ENCODE measurements at places on chromosomes 2 and 18. TPM values are rescaled to one million over a fixed set of nuclear protein-coding genes. Genes with fewer than 3 reads are reported as not detected.

GRCh38 chr18:13198701-13199100 lies 19.9 kb upstream of the LDLRAD4 start:
- no peaks in the 10 kb centered on the region for H3K4me1 ChIP-seq
- H3K36me3 ChIP-seq, result peaks cover 6% of the 10 kb centered on the region
- no peaks in the 10 kb centered on the region for H3K27me3 ChIP-seq
- no peak overlapping the region for H3K27ac ChIP-seq

DNA sequence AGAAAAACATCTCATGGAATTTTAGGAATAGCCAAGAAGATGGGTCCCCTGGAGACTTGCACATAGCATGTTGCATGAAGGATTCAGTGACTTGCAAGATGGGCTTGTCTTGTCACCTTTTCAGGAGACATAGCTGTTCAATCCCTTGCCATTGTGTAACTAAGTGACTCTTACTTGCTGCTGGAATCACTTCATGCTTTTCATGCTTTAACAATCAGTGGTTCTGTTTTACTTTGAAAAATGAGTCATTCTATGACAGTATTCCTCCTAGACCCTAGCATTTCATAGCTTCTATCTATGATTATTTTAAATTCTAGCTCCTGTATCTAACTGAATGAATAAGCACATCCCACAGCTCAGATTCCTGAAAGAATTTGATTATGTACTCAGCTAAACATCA lies 2.8 kb downstream of the KYNU start:
- H3K27me3 ChIP-seq, result no peaks in the 10 kb centered on the region
- no peak for DNase-seq
- H3K4me1 ChIP-seq, result no peaks in the 10 kb centered on the region
- H3K4me3 ChIP-seq, result no peak overlapping the region
- H3K36me3 ChIP-seq, result no peaks in the 10 kb centered on the region

- H3K27me3 ChIP-seq, result no peaks in the 10 kb centered on the region
- H3K27ac ChIP-seq, result no peak overlapping the region
- H3K4me3 ChIP-seq, result no peak overlapping the region
- no peaks in the 10 kb centered on the region for H3K4me1 ChIP-seq
- DNase-seq, result no peak
Observed at GRCh38 chr2:43005245-43005974, 213.0 kb upstream of the HAAO start.

GRCh38 chr2:45460825-45461224 lies 150.2 kb downstream of the SRBD1 start:
- no peaks in the 10 kb centered on the region for H3K36me3 ChIP-seq
- no peak overlapping the region for H3K4me3 ChIP-seq
- no peak overlapping the region for H3K27ac ChIP-seq
- DNase-seq, result no peak

GRCh38 chr2:129481306-129482219 lies 497.9 kb upstream of the RAB6C start:
- H3K27me3 ChIP-seq, result no peaks in the 10 kb centered on the region
- H3K4me1 ChIP-seq, result no peaks in the 10 kb centered on the region
- H3K4me3 ChIP-seq, result no peak overlapping the region
- no peak for DNase-seq
- H3K36me3 ChIP-seq, result no peaks in the 10 kb centered on the region

GRCh38 chr2:37851428-37851827 lies 73.7 kb upstream of the RMDN2 start:
- no peak overlapping the region for H3K4me3 ChIP-seq
- H3K36me3 ChIP-seq, result no peaks in the 10 kb centered on the region
- no peaks in the 10 kb centered on the region for H3K27me3 ChIP-seq

GRCh38 chr2:29192526-29192925 lies 77.3 kb downstream of the CLIP4 start:
- no peaks in the 10 kb centered on the region for H3K36me3 ChIP-seq
- H3K4me3 ChIP-seq, result no peak overlapping the region
- no peaks in the 10 kb centered on the region for H3K27me3 ChIP-seq
- no peaks in the 10 kb centered on the region for H3K4me1 ChIP-seq
- no peak for DNase-seq

DNA sequence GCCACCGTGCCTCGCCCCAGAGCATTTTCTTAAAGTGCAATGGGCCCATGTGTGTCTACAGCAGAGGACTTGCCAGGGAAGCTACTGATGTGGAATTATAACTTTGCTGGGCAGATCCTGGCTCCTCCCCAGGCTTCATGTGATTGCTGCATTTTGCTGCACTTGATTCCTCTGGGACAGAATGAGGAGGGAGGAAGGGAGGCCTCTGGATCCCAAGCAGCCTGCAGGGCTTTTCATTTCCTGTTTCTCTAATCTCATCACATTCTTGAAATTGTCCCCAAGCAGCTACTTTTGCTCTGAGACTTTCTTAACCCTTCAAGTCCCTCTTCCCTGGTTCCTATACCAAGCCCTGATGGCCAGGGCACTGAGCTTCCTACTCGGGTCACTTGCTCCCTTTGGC lies 134.4 kb upstream of the SEC11C start:
- peaks cover 19% of the 10 kb centered on the region for H3K4me1 ChIP-seq
- peak overlapping the region; percentile 86 for H3K27ac ChIP-seq
- no peaks in the 10 kb centered on the region for H3K36me3 ChIP-seq

DNA sequence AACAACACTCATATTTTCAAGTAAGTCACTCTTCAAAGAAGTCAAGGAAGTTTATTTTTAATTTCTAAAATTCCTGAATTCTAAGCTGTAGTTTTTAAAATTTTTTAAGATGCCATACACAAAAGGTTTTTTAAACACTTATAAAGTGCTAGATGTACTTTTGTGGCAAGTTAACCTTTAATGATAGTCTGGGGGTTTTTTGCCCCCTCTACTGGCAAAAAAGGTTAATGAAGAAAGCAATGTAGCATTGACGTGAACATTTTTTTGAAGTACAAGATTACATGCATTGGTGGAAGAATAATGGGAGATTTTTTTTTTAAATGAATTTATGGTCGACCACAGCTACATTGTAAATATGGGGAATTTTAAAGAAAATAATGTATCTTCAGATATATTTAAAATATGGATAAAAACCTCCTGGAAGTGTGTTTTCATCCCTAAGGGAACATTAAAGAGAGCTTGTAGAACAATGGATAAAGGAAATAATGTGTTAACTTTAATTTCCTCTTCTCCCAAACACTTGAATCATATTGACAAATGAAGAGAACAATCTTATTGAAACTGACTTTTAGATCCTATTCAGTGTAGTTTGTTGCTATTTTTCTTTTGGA lies 12.6 kb downstream of the ITPRID2 start:
- no peaks in the 10 kb centered on the region for H3K36me3 ChIP-seq
- H3K27ac ChIP-seq, result no peak overlapping the region
- H3K4me3 ChIP-seq, result no peak overlapping the region

DNA sequence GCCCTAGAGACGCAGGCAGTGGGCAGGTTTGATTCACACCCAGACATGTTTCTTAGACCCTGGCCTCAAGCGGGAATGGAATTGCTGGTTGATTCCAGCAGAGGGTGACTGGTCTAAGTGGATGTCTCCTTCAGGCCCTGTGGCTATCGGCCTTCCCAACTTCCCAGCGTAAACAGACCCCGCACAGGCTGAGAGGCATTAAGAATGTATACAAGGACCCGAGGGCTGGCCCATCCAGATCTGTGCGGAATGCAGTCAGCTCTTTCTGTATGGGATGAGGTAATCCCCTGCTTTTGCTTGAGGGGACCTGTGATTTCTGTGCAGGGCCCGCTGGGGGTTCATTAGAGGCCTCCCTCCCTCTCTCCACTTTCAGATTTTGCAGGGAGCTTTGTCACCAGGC lies 6.5 kb downstream of the ACKR3 start:
- no peaks in the 10 kb centered on the region for H3K36me3 ChIP-seq
- H3K4me1 ChIP-seq, result peaks cover 14% of the 10 kb centered on the region
- peak; percentile 56 for DNase-seq
- H3K27ac ChIP-seq, result no peak overlapping the region
- no peak overlapping the region for H3K4me3 ChIP-seq

GRCh38 chr2:11995456-11995855 lies 249.0 kb downstream of the LPIN1 start:
- no peak overlapping the region for H3K27ac ChIP-seq
- H3K36me3 ChIP-seq, result no peaks in the 10 kb centered on the region
- H3K4me1 ChIP-seq, result no peaks in the 10 kb centered on the region
- H3K27me3 ChIP-seq, result no peaks in the 10 kb centered on the region
- no peak overlapping the region for H3K4me3 ChIP-seq

- 0 out of 2 replicates have a peak, but pooled peaks cover 4% of the 10 kb centered on the region for H3K36me3 ChIP-seq
- peaks cover 7% of the 10 kb centered on the region for H3K4me1 ChIP-seq
- H3K27me3 ChIP-seq, result peaks cover 58% of the 10 kb centered on the region
- DNase-seq, result no peak
- H3K27ac ChIP-seq, result no peak overlapping the region
Observed at GRCh38 chr2:109098921-109099273, 30.1 kb upstream of the SH3RF3 start.

GRCh38 chr2:3386448-3386958 lies 7.0 kb downstream of the TRAPPC12 start:
- H3K27me3 ChIP-seq, result no peaks in the 10 kb centered on the region
- no peaks in the 10 kb centered on the region for H3K4me1 ChIP-seq
- H3K4me3 ChIP-seq, result no peak overlapping the region
- DNase-seq, result no peak

DNA sequence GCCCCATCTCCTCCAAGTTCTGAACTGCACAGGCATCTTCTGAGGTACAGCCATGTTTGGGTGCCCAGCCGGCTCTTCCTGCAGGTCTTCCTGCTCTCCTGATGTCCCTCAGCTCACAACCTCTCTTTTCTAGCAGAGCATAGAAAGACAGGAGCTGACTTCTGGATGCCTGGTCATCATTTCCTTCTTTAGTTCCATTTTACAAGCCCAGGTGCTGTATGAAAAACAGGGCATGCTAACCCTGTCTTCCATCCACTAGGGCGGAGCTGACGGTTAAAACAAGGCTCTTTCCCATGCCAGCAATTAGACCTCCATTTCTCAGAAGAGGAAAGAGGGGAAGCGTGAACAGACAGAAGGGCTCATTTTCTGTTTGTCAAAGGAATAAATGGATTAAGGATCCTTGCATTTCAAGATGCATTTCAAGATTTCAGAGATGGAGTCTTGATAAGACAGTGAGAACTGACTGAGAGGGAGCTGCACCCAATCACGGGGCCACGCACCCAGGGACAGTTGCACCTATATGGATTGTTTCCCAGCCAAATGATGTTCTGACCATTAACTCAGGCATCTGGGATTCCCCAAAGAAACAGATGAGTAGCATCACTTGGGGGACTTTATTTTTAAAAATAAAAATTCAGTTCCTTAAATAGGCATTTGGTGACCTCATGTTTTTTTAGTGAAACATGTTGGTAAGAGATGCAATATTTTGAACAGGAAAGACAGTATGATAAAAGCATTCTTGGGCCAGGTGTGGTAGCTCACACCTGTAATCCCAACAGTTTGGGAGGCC lies 45.8 kb upstream of the EML6 start:
- DNase-seq, result no peak
- no peaks in the 10 kb centered on the region for H3K27me3 ChIP-seq
- peaks cover 8% of the 10 kb centered on the region for H3K4me1 ChIP-seq
- no peaks in the 10 kb centered on the region for H3K36me3 ChIP-seq
- no peak overlapping the region for H3K4me3 ChIP-seq

- H3K4me1 ChIP-seq, result peaks cover 4% of the 10 kb centered on the region
- H3K36me3 ChIP-seq, result no peaks in the 10 kb centered on the region
- no peak overlapping the region for H3K27ac ChIP-seq
- H3K27me3 ChIP-seq, result no peaks in the 10 kb centered on the region
Observed at GRCh38 chr2:30222031-30222430, 9.3 kb upstream of the LBH start.

Gene PJVK
- 3.0 TPM for total RNA-seq

Gene RAB17
- total RNA-seq, result 26.9 TPM

Gene SULT1C2
- 0.69 TPM for total RNA-seq

Gene TWIST2
- 13.6 TPM for total RNA-seq

Gene HAAO
- total RNA-seq, result 0.97 TPM

Gene SDC1
- 43.0 TPM for total RNA-seq

Gene RUFY4
- total RNA-seq, result 0.04 TPM

Gene LHCGR
- total RNA-seq, result 0.45 TPM

Gene ASAP2
- total RNA-seq, result 16.5 TPM

Gene APOB
- 0.62 TPM for total RNA-seq

Gene HJURP
- total RNA-seq, result 49.2 TPM

All from GM23338 (cell line).